GM13976 (cell line): ENCODE measurements at places on chromosomes 2 and 18.

- no peak for DNase-seq
These were observed 228.2 kb downstream of the NEDD4L start for GRCh38 chr18:58272209-58272608.

- no peak for DNase-seq
These were observed 31.4 kb upstream of the CASP8 start for GRCh38 chr2:201228912-201229290.

DNA sequence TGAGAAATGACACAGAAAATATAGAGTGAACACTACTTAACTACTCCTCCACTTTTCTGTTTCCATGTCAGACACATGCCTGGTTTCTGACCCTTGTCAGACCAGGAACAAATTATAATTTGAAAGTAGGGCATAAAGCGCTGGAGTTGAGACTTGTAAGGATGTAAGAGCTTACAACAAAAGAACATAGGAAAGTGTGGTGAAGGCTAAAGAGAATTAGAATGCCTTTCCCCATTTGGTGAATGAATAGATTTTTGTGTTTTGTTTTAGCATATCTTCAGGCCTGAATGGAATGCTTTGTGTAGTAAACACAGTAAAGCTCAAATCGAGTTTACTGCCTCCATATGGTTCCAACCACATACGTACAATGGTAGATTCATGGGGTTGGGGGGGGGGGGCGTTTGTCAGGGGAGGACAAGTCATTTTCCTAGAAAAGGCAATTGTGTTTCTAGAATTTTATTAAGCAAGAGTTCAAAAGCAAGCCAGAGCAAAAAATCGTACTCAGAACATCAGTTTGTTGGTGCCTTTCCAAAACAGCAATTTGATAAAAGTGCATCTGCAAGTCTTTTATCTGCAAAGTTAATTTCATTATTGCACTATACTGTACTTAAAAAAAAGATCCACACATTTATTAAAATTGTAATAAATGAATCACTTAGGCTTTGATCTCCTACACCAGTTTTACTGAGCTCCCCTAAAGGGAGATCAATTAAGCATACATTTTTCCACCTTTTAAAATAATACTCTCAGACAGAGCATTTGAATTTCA, 30.9 kb downstream of the NRXN1 start:
- no peak for DNase-seq

GRCh38 chr18:57057890-57058289, 89.0 kb upstream of the BOD1L2 start:
- no peak for DNase-seq

- no peak for DNase-seq
These were observed 80.5 kb downstream of the CDH19 start for GRCh38 chr18:66523219-66523991.

GRCh38 chr18:45291621-45292615, 323.4 kb upstream of the SLC14A2 start:
- DNase-seq, result no peak

GRCh38 chr18:76633588-76634269, 138.7 kb upstream of the ZNF516 start:
- no peak for DNase-seq

- no peak for DNase-seq
These were observed 55.1 kb downstream of the ROCK1 start for GRCh38 chr18:21056545-21056944.

DNA sequence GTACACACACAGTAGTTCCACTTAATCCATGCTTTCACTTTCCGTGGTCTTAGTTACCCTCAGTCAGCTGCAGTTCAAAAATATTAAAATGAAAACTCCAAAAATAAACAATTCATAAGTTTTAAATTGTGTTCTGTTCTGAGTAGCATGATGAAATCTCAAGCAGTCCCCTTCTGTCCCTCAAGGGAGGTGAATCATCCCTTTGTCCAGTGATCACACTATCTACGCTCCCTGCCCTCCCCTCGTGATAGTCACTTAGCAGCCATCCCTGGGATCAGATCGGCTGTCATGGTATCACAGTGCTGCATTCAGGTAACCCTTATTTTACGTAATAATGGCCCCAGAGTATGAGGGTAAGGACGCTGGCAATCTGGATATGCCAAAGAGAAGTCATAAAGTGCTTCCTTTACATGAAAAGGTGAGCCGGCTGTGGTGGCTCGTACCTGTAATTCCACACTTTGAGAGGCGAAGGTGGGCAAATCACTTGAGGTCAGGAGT, 5.8 kb upstream of the RTN4 start:
- DNase-seq, result no peak
